Thyroid gland (tissue), 4 donors: ENCODE measurements at places on chromosomes 7 and 10.

DNA sequence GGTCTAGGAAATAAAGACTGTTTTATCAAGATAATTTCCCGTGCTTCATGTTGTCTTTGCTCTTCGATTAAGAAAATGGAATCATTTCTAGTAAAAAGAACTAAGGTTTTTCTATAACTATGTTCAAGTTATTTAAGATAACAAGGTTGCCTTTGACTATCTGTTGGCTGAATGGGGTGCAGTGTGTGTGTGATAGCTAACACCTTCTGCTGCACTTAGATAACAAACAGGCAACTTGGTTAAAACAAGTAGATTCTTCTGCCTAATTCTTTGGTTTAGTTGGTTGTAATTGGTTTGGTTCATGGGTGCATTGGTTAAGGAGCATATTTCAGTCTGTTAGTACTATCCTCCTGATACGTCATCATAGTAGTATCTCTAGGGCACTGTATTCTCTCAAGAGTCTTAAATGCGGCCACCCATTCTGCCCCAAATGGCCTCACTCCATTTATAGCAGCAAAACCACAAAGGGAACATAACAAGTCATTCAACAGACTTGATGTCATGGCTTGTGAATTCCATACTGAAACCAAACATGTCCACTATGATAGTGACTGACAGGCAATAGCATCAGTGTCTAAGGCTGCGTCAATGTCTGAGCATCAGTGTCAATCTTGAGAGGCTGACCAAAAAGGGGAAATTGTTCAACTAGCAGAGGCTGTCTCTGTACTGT lies 55.7 kb downstream of the CCDC3 start:
- DNase-seq: no peak

- DNase-seq: no peak
Observed at GRCh38 chr10:6225263-6225814, 22.6 kb downstream of the PFKFB3 start.

DNA sequence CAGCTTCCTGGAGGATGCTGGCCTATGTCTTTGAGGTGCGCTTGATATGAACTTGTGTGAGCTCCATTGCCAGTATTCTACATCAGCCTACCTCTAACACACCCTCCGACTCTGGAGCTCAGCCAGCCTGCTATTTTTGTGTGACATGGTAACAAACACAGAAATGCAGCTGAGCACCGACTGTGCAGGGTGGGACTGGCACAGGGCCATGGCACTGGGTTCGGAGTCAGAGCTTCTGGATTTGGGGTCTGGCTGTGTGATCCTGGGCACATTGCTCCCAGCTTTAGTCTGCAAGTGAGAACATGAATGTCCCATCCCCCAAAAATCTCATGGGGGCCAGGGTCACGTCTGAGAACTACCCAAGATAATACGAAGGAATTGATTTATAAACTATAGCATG lies 257.2 kb upstream of the CTBP2 start:
- no peak for DNase-seq

DNA sequence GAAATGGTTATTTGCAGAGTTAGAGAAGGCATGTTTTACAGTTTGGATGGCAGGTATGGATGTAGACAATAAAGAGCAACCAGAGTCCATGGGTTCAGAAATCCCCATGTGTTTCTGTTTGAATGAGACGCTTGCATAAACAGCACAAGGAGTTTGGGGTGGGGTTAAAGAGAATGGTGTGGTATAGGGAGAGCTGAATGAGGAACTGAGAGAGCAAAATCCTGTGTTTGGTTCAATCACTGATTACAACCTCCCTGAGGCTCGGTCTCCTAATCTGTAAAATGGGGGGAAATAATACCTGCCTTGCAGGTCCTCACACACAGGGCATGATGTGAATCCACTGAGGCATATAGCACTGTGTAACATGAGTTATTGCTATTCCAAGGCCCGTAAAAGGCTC lies 23.7 kb downstream of the CAV1 start:
- DNase-seq: no peak

DNA sequence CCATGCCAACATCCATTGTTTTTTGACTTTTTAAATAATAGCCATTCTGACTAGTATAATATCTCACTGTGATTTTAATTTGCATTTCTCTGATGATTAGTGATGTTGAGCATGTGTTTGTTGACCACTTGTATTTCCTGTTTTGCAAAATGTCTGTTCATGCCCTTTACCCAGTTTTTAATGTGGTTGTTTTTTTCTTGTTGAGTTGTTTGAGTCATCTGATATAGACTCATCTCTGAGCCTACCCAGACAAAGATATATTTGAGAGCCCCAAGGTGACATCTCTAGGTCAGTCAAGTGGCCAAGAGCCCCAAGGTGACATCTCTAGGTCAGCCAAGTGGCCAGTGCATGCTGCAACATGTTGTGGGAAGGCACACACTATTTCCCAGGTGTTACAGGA lies 224.7 kb downstream of the HECW1 start:
- no peak for DNase-seq

DNA sequence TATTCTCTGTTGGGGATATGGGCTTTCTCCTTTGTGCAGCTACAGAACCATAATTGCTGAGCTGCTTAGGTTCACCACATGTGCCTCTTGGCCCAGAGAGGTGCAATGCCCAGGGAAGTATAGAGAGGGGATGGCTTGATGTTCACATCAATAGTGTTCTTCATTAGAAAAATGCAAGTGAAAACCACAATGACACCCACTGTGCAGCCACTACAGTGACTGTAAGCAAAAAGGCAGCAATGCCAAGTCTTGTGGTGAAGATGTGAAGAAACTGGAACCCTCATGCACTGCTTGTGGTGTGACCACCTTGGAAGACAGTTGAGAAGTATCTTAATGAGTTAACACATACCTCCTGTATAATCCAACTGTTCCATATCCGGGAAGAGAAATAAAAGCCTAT lies 318.9 kb upstream of the ZMIZ1 start:
- no peak for DNase-seq

GRCh38 chr10:76017026-76017732 lies 585.8 kb downstream of the LRMDA start:
- no peak for DNase-seq

DNA sequence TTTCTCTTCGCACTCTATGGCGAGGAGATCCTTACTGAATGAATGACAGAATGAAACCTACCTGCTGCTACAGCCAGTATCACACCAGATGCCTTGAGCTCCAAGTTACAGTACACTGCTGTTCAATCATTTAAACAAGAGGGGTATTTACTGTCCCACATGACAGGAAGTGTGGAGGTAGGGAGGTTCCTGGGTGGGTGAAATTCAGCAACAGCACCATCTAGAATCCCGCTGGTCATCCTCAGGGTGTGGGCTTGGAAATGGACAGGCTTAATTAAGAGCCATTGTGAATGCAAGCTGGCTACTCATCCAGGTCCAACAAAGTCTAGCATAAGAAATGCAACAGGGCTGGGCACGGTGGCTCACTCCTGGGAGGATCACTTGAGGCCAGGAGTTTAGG lies 14.7 kb downstream of the CYTH3 start:
- DNase-seq: no peak

DNA sequence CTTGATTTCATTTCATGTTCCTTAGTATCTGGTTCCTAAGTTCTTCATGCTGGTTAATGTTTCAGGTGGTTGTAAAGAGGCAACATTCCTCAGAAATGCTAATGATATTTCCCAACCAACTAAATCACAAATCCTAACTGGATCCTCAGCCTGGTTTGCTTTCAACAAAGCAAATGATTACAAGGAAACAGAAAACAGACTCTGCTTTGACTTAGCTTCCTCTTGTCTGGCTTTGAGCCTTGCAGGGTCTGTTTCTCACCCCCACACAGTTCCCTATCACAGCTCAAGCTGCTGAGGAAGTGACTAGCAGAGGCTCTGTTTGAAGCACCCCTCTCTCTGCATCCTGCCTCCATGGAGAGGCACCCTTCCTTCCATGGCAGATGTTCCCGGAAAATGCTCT lies 130.2 kb upstream of the CTTNBP2 start:
- DNase-seq: no peak

GRCh38 chr10:87771871-87772500 lies 46.0 kb downstream of the ATAD1 start:
- DNase-seq: no peak

GRCh38 chr10:98273057-98273850 lies 5.3 kb upstream of the LOXL4 start:
- no peak for DNase-seq

GRCh38 chr10:131206111-131206995 lies 105.2 kb downstream of the TCERG1L start:
- DNase-seq: no peak

DNA sequence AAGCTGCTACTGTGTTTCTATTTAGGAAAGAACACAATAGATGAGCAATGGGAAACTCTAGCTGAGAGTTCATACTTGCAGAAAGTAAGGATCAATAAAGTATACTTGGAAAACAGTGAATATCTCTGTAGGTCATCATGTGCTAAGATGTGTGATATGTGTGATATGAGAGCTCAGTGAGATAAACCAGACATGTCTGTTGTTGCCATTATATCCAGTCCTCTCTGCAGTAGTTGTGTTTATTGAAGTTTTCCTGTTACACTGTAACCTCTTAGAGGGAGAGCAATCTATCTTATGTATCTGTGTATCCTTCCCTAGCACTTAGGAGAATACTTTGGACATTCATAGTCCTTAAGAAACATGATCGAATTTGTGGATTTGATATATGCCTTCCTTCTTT lies 19.1 kb downstream of the TRUB1 start:
- no peak for DNase-seq

DNA sequence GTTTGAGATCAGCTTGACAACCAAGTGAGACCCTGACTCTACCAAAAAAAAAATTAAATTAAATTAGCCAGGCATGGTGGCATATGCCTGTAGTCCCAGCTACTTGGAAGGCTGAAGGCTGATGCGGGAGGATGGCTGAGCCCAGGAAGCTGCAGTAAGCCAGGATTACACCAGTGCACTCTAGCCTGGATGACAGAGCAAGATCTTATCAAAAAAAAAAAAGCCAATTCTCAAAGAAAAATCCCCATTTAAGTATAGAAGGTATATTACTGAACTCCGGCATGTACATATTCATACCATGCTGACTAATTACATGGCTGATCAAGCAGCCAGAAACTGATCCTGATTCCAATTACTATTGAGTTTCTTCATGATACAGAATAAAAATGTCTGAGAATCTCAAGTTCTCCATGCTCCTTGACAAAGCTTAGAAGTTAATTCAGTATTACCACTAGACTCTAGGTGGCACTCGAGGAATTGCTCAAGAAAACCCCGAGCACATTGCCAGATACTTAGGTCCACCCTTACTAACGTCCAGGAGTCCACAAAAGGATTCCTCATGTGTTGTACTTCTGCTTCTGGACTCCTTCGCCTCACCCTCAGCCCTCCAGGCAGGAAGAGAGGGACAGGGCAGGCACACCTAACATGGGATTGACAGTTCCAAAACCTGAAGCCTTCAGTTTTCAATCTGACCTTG lies 148.9 kb downstream of the PARD3 start:
- DNase-seq: peak; percentile 69

DNA sequence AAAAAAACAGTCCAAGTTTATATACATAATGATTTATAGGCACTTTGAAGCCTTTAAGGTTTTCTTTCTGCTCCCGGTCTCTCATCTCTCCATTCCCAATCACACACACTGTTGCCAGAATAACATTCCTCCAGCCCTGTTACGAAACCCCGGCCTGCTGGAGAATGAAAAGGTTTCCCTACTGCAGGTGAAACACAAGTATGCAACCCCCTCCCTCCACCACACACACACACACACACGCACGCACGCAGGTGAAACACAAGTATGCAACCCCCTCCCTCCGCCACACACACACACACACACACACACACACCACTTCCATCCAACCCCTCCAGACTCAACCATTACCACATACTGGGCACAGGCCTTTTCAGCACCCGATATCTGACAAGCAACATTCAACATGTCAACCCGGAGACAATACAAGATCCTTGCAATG lies 87.5 kb downstream of the PARD3 start:
- peak; percentile 61 for DNase-seq

GRCh38 chr7:80175744-80176143 lies 41.1 kb downstream of the GNAI1 start:
- DNase-seq: no peak

GRCh38 chr7:39967406-39968161 lies 17.5 kb downstream of the CDK13 start:
- DNase-seq: no peak

DNA sequence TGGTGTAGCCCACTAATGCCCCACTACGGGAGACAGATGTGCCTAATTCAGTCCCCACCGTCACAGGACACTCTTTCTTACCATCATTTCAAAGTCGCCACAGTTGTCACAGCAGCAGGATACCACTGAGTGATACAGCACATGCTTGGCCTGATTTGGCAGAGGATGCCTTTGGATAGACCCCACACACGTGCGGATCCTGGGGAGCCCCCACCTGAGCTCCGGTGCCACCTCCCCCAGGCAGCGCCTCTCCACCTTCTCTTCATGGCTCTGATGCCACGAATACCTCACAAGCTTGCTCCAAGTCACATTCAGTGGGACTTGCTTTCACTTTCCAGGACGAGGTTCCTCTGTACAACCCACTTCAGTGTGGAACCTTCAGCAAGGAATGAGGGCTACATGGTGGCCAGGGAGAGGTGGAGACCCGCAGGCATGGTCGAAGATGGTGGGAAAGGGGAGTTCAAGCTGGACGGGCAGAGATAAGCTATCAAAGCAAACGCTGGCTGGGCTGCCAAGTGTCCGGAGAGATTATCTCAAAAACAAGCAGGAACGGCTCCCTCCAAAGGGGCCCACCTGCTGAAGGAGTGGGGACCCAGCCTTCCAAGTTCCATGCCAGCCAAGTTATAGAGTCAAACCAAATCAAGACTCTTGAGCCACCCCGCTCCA lies 107.4 kb downstream of the ZRANB1 start:
- peak; percentile 46 for DNase-seq
